Endothelial cell of umbilical vein (primary cell): ENCODE measurements at places on chromosomes 4 and X. TPM values are rescaled to one million over a fixed set of nuclear protein-coding genes. Genes with fewer than 3 reads are reported as not detected.

Gene SLC38A5
- 25.1 and 28.8 TPM in 2 replicates for total RNA-seq

Gene TMEM255A
- total RNA-seq, result not detected in 2 replicates

Gene RRH
- total RNA-seq, result 0.31 TPM in 1 of 2 replicates, not detected in the other

Gene SLC16A2
- total RNA-seq, result 3.1 and 3.3 TPM in 2 replicates

Gene IL15
- 3.0 and 3.1 TPM in 2 replicates for total RNA-seq

Gene C4orf33
- 7.3 and 9.4 TPM in 2 replicates for total RNA-seq

Gene MAGEB17
- not detected in 2 replicates for total RNA-seq

Gene RAB9B
- 0.23 and 0.55 TPM in 2 replicates for total RNA-seq

Gene PDE6B
- total RNA-seq, result 0.85 and 1.8 TPM in 2 replicates

Gene TTC29
- total RNA-seq, result not detected in 2 replicates

Gene POLN
- total RNA-seq, result 3.1 and 4.2 TPM in 2 replicates

Gene CITED1
- 0.83 TPM in 1 of 2 replicates, not detected in the other for total RNA-seq

Gene MND1
- total RNA-seq, result 7.7 and 8.2 TPM in 2 replicates
